ENCODE measurements at places on chromosomes 7 and 10.

DNA sequence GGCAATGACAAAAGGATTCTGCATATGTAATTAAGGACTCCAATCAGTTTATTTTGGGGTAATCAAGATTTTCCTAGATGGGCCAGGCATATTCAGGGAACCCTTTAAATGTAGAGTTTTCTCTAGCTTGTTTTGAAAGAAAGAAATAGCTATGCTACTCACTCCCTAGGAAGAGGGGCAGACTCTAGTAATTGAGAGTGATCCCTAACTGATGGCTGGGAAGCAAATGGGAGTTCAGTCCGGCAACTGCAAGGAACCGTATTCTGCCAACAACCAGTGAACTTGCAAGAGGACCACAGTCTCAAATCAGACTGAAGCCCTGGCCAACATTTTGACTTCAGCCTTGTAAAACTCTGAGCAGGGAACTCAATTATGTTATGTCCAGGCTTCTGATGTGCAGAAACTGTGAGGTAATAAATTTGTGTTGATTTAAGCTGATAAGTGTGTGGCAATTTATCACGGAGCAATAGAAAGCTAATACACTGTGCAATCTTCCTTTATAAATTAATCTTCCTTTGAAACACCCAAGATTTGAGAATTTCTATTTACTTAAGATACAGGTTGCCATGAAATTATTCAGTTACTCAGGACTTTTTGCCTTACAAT is 14.0 kb downstream of the AOAH start:
- no peak for DNase-seq

DNA sequence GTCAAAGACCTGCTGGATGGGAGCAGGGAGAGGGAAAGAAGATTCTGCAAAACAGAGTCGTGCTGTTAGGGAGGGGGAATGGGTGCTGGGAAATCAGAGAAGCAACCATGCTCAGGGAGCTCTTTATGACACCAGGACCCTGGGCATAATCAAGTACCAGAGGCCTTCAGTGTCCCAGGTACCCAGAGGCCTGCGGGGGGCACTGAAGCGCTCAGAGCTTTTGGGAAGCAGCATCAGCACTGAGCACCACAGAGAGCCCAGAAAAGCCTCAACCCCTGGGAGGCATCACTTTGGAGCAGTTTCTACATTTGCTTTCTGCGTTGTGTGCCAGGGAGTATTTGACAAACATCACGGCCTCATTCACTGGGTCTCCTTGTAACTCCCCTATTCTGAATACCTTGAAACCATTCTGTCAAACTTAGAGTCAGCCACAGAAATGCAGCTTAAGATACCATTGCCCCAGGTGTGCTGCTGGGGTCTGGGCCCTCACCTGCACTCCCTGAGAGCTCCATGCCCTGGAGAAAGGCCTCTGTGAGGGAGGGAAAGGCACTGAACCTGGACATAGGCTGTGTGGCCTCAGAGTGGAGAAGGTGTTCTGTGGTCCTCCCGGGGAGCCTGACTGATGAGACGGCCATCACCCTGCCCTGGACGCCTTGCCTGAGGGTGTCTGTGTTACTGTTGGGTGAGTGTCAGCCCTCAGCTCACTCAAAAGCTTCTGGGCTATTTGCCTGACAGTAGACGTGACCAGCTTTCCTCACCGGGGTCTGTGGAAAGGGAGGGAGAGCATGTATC is 37.1 kb downstream of the CXCL12 start:
- no peak for DNase-seq

DNA sequence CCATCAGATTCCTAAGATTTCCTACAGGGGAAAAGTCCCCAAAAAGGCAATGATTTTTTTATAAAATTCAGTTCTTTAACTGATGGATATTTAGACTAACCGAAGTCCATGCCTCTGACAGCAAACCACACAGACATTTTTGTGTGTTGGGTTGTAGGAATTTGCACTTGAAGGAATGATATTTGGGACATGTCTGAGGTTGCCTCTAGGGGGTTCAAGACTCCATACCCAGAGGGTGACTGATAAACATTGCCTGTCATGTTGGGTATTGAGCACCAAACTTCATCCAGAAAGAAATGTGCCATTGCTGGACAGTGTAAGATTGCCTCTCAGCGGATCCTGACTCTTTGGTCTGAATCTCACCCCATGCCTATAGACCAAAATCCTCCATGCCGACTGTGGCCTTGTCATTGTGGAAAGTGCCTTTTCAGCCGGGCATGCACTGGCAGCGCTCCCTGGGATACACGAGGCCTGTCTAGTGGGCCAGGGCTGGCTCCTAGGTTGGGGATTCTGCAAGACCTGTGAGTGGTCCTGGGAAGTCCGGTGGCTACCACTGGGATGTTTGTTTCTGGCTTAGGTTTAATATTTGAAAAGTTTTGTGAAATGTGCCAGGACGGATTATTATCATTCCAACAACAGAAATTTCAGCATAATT is 252.9 kb downstream of the WDR37 start:
- no peak for DNase-seq

DNA sequence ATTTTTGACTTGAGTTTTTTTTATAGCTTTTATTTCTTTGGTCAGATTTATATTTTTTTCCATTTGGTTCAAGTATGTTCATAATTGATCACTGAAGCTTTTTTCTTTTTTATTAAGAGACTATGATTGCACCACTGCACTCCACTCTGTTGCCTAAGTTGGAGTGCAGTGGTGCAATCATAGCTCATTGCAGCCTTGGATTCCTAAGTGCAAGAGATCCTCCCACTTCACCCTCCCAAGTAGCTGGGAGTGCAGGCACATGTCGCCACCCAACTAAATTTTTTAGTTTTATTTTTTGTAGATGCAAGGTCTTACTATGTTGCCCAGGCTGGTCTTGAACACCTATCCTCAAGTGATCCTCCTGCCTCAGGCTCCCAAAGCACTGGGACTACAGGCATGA is 97.7 kb upstream of the KIF5B start:
- DNase-seq: no peak

- DNase-seq: no peak
Measured at GRCh38 chr10:76456197-76456596, 1024.8 kb downstream of the LRMDA start.

DNA sequence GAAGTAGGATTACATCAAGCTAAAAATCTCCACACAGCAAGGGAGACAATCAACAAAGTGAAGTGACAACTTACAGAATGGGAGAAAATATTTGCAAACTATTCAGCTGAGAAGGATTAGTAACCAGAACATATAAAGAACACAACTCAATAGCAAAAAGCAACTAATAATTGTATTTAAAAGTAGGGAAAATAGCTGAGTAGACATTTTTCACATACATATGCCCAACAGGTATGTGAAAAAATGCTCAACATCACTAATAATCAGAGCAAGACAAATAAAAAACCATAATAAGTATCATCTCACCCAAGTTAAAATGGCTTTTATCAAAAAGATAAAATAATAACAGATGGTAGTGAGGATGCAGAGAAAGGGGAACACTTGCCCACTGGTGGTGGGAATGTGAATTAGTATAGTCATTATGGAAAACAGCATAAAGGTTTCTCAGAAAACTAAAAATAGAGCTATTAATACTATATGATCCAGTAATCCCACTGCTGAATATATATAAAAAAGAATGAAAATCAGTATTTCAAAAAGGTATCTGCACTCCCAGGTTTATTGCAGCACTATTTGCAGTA is 784.5 kb upstream of the C7orf33 start:
- no peak for DNase-seq

- DNase-seq: no peak
Measured at GRCh38 chr7:17852361-17852760, 87.9 kb downstream of the SNX13 start.

DNA sequence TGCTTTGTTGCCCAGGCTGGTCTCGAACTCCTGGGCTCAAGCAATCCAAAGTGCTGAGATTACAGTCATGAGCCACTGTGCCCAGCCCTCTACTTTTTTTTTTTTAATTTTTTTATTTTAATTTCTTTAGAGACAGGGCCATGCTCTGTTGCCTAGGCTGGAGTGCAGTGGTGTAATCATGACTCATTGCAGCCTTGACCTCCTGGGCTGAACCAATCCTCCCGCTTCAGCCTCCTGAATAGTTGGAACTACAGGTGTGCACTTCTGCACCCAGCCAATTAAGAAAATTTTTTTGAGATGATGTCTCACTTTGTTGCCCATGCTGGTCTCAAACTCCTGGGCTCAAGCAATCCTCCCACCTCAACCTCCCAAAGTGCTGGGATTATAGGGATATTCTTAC is 528.6 kb downstream of the GATA3 start:
- DNase-seq: no peak

- no peak for DNase-seq
Measured at GRCh38 chr10:4434516-4435071, 391.4 kb upstream of the AKR1E2 start.

DNA sequence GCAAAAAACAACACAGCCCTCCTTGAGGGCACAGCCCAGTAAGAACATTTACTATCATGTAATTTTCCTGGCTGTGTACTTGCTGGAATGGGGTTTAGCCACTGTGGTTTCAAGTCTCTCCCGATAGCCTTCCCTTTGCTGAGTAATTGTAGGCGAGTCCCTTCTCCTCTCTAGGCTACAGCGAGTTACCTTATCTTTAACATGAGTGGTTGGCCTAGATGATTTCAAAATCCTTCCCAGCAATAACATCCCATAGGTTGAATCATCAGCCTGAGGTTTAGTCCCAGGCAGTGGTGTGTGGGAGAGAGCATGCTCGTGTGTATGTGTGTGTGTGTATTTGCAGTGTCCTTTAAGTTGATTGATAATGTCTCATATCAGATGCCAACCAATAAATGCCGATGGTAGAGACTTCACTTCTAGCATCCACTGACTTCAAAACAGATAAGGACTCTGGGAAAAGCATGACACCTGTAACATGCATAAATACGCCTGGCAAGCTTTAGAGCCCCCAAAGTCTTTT is 142.9 kb upstream of the ZMIZ1 start:
- no peak for DNase-seq

DNA sequence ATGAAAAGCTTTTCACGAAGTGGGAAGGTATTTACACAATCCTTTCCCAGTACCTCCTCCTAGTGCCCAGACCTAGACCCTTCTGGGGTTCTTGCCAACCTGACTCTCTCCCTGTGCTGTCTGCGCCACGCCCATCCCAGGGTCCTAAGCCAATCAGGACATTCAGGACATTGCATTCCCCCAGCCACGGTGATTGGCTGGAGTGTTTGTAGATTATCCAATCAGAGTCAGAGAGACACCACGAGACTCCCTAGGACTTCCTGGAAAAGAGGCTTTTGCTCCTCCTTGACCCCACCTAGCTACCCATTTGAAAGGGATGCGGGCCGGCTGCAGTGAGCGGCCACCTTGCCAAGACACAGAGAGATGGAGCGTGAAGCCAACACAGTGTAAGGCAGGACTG is 3.5 kb upstream of the GDF2 start:
- DNase-seq: no peak

GRCh38 chr10:12943425-12943824 is 58.1 kb downstream of the CCDC3 start:
- no peak for DNase-seq

- no peak for DNase-seq
Measured at GRCh38 chr7:140402178-140402835, 1.6 kb upstream of the RAB19 start.

- no peak for DNase-seq
Measured at GRCh38 chr7:159144758-159145489, at the start of gene VIPR2. Gene VIPR2, minus strand, starts transcription at chr7:159144867. Its CDS starts 96 bp downstream, at chr7:159144771.

DNA sequence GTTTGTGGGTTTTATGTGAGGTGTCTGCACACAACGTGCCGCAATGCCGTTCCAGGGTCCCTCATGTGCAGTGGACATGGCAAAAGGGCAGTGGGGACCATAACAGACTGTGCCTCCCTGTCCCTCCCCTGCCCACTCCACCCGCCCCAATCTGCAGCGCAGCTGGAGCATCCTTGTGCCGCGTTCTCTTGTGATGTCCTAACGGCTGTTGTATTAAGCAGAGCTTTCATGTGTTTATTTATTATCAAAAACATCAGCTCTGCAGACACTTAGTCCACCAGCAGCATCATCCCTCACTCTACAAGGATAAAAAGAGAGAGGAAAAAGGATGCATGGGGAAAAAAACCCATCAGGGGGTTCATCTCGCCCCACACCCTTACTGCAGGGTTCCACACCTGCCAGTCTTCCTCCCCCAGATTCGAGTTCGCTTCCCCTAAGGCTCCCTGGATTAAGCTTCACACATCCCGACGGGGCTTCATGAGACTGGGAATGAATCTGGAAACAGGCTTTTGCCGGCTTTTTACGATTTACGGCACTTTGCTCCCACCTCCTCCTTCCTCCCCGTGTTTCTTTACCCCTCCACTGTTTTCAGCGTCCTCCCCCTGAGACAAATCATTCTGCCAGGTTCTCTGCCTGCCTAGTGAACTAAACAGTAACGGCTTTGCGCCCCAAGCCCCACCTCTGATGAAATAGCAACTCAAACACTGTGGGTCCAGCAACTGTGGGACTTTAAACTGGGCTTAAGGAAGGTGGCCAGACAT is 301.4 kb downstream of the CAMK1D start:
- no peak for DNase-seq

- no peak for DNase-seq
Measured at GRCh38 chr10:75462865-75463264, 31.4 kb downstream of the LRMDA start.

DNA sequence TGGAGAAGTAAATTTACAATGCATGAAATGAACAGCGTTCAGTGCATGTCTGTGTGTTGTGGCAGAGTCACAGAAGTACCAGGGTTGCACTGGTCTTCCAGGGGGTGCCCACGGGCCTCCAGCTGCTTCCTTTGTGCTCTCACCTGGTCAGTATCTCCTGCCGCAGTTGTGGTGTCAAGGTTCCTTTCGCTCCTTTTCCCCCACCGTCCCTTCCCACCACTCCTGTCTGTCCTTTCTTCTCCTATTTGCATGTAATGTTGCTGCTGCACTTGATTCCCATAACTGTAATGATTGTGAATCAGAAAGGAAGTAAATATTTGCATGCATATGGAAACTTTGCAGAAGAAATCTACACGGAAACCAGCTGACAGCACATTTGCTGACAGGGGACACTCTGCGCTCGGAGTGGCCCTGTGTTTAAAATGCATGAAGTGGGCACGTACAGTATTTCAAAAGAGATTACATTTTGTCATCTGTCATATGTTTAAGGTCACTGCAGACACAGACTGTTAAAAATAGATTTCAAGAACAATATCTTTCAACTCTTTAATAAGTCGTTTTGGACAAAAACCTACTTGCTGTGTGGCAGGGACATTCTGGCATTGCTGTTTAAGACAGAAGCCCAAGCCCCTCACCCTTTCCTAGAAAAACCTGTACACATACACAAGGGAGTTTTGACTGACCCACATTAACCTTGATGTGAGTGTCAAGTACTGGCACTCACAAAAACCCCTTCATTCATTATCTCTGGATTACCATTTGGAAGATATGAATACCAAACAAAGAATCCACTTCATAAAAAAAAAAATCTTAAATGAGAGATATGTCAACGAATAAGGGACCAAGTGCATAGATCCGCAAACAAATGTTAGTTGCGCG is 336.7 kb upstream of the KLF6 start:
- no peak for DNase-seq

DNA sequence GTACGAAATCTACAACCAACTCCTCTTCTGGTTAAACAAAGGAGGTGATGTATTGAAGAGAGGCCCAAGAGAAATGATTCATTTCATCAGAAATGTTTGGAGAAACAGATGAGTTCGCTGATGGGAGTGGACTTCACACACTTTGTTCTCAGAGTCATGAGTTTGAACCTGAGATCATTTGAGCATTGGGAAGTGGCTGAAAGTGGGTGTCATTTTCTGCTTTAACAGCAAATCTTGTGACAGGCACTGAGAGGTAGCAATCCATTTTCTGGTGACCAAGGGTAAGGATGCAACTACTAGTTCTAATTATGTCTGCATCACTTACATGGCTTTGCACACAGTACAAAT is 51.4 kb downstream of the RBM20 start:
- DNase-seq: no peak
